ENCODE measurements at places on chromosomes 7 and 10.

DNA sequence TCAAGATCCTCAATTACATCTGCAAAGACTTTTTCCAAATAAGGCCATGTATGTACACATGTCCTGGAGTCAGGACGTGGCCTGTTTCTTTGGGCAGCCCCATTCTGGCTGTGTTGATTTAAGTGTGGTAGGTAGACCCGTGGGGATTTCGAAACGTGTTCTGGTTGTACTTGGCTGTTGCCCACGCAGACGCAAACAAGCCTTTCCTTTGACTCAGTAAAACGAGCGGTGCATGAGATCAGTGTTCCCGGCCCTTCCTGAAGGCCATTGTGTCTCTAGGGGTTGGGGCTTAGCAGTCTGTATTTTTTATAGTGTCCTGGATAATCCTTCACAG lies 64.8 kb upstream of the DNAJB6 start:
- no peak for DNase-seq

GRCh38 chr7:30464231-30464671 lies 14.3 kb downstream of the NOD1 start:
- DNase-seq: no peak

- no peak for DNase-seq
Measured at GRCh38 chr10:114508376-114508775, 104.1 kb upstream of the AFAP1L2 start.

DNA sequence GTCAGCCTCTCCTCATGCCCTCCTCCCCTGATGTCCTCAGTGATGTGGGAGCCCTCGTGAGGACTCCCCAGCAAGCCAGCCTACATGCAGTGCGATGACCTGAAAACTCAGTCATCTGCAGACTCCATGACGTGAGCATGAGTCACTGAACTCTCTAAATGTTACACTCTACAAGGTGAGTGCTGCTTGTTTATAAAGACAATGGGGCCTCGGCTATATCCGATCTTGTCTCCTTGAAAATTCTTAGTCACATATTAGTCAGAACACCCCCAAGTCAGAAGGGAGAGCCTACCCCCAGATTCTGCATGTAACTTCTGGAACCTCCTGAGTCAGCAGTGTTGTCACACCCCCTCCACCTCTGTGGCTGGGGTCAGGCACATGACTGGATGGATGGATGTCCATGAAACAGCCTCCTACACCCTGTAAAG lies 673.8 kb downstream of the INHBA start:
- DNase-seq: no peak

DNA sequence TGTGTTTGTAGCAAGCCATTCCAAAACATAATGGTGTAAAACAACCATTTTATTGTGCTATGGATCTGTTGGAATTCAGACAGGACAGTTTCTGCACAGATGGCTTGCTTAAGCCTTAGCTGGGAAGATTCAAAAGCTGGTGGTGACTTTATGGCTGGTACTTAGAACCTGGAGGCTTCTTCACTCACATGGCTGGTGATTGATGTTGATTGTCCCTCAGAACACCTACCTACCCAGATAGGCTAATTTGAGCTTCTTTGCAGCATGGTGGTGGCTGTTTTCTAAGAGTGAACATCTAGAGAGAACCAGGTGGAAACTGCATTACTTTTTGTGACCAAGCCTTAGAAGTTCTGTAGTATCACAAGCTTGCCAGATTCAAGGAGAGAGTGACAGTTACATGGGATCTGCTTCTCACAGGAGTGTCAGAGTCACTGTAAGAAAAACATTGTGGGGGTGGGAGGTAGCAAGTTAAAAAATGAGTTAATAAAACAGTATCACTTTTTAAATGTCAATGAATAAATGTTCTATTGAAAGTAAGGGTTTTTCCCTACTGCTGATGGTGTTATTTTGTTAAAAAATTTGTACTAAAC lies 7.1 kb downstream of the R3HCC1L start:
- DNase-seq: no peak

- no peak for DNase-seq
Measured at GRCh38 chr7:38006559-38006958, 86.1 kb downstream of the EPDR1 start.

DNA sequence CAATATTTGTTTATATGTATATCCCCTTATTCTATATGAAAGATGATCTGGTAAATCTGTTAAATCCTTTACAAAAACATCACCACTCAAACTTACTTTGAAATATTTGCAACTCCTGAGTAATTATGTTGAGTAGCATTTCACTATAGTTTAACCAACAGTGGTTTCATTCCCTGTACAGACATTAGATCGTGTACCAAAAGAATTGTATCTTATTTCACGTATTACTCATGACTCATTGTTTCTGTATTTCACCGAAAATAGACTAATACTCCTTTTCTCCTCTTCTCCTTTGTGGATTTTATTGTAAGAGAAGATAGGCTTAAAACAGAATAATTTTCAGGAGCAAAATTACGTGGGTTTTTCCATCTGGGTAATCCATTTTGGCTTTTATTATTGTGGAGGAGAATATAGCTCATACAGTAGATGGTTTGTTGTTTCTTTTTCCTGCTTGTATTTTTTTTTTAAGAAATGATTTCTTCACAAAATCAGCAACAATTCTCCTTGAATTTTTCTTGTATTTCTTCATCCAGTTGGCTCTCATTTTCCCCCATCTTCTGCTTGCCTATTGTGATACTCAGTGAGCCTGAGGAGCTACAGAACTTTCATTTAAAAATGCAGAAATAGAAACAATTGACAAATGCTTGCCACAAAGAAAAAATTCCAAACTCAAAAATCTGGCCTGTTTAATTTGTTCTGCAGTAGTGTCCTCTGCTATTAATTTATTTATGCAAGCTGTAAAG lies 90.6 kb upstream of the OIT3 start:
- DNase-seq: no peak

- peak; percentile 23 for DNase-seq
Measured at GRCh38 chr10:1368842-1369171, 312.6 kb downstream of the WDR37 start.

DNA sequence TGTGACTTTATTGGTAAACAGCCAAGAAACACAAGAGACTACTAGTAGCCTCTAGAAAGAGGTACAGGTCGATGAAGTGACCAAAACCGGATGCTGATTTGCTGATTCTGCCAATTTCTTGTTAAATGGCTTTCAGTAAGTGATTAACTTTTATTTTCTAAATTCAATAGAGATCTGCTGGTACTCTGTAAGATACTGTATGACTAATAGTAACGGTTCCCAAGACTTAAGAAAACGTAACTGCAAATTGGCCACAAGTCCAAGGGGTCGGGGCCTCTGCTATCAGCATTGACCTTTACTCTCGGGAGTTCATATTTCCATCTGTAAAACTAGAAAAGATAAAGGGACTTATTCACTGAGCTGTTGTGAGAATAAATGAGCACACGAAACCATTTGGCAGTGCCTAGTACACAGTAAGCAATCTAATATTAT lies 1.4 kb downstream of the FAM3C start:
- no peak for DNase-seq

DNA sequence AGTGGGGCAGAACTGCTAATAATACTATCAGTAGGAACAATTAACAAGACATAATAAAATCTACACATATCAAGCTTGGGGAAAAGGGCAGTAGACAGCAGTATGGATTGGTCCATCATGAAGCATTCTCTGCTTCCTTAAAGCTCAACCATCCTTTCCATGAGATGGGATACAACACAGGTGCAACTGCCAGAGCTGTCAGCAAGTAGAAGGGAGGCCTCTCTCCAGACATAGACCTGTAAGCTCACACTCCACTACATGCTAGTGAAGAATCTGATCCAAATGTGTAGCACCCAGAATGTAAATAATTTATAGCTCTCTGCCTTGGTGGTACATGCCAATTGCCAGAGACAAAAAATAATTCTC lies 41.5 kb upstream of the ANAPC16 start:
- DNase-seq: no peak

DNA sequence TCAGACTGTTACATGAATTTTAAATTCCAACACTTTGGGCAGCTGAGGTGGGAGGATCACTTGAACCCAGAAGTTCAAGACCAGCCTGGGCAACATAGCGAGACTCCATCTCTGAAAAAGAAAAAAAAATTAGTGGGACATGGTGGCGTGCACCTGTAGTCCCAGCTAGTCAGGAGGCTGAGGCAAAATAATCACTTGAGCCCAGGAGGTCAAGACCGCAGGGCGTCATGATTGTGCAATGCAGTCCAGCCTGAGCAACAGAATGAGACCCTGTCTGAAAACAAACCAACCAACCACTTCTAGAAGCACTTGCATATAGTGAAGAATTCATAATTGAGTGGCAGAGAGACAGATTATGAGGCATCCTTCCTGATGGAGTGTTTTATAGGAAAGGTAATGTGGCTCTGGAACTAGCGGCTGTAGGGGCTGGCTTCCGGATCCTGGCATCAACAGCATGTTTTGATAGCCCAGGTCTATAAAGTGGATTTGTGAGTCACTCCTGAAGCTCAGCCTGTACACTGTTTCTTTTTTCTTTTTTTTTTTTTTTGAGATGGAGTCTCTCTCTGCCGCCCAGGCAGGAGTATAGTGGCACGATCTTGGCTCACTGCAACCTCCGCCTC lies 40.3 kb upstream of the RSBN1L start:
- DNase-seq: no peak

GRCh38 chr7:126493801-126494200 lies 758.9 kb downstream of the GRM8 start:
- no peak for DNase-seq

GRCh38 chr7:40356871-40357709 lies 222.3 kb downstream of the SUGCT start:
- no peak for DNase-seq

GRCh38 chr10:12448729-12449391 lies 99.5 kb downstream of the CAMK1D start:
- peak; percentile 28 for DNase-seq

- no peak for DNase-seq
Measured at GRCh38 chr7:66152371-66153191, 37.9 kb downstream of the CRCP start.

- DNase-seq: no peak
Measured at GRCh38 chr7:141280100-141280499, 206.2 kb downstream of the TMEM178B start.

DNA sequence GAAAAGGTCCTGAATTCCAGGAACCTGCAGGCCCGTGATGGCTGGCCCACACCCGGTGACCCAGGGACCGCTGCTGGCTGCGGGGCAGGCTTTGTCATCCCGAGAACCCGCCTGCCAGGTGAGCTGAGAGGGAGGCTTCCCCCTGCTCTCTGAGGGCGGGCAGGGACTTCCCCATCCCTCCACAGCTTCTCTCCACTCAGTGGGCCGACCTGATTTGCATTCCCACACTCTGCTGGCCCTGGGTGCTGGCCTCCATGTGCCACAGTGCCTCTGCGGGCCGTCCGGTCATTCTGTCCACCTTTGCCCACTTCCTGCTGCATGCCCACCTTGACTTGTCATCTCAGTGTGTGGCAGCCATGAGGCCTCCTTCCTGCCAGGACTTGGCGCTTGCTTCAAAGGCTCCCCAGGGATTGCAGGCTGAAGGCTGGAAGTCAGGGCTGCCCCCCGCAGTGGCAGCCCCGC lies 35.3 kb downstream of the PALD1 start:
- no peak for DNase-seq

GRCh38 chr7:141666071-141666470 lies 35.9 kb downstream of the DENND11 start:
- no peak for DNase-seq

- DNase-seq: no peak
Measured at GRCh38 chr7:92843034-92843760, 6.8 kb upstream of the CDK6 start.

DNA sequence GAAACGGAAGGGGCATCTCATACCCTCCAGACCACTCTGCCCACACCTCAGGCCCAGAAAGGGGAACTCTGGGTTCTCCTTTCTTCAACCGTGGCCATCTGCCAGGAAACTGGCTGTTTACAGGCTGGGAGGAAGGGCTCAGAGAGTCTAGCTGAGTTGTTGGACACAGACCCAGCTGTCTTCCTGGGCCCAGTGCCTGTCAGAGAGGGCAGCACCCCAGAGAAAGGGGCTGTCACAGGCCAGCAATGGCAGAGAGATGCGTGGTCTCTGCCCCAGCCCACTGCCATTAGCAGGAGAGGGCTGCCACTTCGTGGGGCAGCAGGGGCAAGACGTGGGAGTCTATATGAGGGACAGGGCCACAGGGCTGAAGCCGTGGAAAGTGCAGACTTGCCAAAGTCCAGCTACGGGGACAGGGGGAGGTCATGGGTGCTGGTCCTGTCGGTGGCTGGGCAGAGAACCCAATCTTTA lies 11.0 kb downstream of the GRID1 start:
- no peak for DNase-seq

- no peak for DNase-seq
Measured at GRCh38 chr10:13776861-13777311, 190.1 kb downstream of the PRPF18 start.

DNA sequence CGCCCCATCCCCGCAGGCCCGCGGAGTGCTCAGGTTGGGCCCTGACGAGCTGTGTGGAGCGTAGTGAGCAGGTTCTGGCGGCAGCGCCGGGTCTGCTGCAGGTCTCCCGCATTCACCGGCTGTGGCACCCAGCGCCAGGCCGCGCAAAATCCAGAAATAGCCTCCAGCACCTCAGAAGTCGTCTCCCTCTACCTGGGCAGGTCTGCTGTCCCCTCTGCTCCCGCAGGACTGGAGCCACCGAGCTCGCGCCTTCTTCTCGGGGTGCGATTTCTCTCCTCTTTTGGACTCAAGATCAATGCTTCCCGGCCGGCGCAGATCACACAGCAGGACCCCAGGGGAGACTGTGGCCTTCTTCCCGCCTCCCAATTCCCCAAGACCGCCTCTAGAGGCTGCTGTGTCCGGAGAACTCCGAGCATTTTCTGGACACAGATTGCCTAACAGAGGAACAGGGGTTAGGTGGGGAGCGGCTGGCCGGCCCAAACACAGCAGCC lies 8.4 kb downstream of the TLX1 start:
- DNase-seq: no peak

DNA sequence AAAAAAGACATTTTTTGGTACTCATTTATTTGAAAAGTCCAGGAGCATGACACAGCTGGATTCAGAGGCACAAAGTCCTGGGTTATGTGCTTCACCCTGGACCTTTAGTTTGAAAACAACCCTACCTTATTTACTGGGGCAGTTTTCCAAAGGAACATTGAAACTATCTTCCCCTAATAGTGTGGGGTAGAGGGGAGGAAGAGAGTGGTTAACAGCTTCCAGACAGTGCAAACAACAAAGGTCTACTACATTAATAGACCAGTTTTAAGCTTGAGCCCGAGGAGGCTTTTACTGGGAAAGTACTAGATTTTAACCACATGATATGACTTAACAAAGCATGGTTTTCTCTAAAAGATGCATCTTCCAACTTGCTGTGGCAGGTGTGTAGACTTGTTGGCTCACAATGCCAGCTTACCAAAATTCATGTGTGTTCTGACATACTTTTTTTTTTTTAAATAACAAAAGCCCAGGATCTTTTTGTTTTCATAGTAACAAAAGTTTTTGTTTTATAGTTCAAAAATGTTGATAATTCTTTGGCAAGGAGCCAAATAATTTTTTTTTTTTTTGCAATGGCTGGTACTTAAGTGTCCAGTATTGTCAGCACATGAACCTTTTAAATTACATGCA lies 1.8 kb downstream of the GSTO1 start:
- DNase-seq: no peak

All from stimulated activated CD4-positive, alpha-beta T cell treated with anti-CD3 and anti-CD28 coated beads, Interleukin-15, amount 100 ng/mL, for 1 hour (primary cell).